Fibroblast of skin of back (primary cell): ENCODE measurements at places on chromosomes 3 and 15.
A peak's percentile ranks its signal among the peaks of the same experiment; 100 is the strongest.

DNA sequence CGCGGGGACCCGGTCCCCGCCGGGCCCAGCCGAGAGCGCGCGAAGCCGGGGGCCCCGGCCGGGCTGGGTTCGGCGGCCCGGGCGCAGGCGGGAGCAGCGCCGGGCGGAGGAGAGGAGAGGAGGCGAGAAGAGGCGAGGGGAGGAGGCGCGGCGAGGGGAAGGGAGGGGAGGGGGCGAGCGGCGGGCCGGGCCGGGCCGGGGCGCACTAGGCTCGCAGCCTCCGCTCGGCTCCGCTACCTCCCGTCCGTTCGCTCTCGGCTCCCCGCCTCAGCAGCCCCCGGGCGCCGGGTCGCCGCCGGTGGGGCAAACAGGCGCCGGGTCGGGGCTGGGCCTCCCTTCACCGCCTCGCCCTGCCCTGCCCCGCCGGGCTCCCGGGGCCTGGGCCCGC lies 351 bp downstream of the INSYN1 start:
- peak; percentile 17 for DNase-seq

- peak; percentile 62 for DNase-seq
These were observed 340.9 kb upstream of the TBL1XR1 start for GRCh38 chr3:177538048-177538749.

- DNase-seq, result no peak
These were observed 17.4 kb upstream of the ATP2B2 start for GRCh38 chr3:10522646-10523303.

- DNase-seq, result peak; percentile 87
These were observed 436.5 kb upstream of the TBL1XR1 start for GRCh38 chr3:177633671-177634207.

DNA sequence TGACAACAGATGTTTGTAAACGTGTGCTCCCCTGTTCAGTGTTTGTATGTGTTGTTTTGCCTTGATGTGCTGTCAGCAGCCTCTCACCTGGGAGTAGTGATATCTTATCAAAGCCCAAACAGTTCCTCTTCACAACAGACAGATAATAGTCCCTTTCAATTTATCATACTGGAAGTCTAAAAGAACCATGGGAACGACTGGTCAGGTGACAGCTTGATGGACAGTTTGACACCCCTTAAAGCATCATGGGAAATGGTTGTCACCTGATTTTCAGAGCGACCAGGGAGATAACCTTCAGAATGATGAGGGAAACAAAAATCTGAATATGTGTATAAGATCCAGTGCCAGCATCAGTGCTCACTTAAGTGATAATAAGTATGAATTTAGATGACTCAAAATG lies 146.3 kb upstream of the SOX2 start:
- no peak for DNase-seq

GRCh38 chr3:69504232-69504631 lies 118.3 kb upstream of the FRMD4B start:
- DNase-seq, result peak; percentile 38

GRCh38 chr3:124772081-124772831 lies 42.0 kb downstream of the UMPS start:
- DNase-seq, result peak; percentile 87

GRCh38 chr15:101288905-101289513 lies 6.0 kb downstream of the SNRPA1 start:
- peak; percentile 53 for DNase-seq

GRCh38 chr15:75131269-75131643 lies 70.4 kb upstream of the C15orf39 start:
- DNase-seq, result no peak

DNA sequence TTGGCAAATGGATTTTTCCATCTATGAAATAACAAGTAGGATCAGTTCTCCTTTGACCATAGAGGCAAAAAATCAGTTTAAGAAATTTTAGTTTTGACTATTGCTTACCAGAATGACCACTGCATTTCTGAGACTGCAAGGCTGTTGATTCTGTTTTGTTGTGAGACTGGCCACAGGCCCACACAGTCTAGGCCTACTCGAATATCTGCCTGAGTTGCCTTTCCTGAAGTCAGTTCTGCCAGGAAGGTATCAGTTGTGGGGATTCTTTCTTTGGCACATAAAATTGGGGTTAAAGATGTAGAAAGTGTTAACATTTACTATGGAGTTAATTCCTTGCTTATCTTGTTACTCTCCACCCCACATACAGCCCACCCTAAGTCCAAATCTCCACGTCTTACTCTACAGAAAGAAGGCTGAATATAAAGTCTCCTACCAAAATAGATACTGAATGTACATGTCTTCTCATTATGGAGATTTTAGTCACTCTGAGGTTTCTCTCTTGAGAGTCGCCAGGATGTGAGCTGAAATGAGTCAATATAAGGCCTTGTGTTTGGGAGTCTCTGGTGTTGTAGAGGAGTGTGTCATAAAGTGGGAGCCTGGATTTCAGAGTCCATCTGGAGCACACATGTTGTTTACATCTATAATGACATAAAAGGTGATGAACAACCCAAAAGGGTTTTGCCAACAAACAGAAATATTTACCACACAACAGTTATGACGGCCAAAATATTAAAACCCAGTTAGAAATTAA lies 45.0 kb upstream of the WWTR1 start:
- DNase-seq, result peak; percentile 92

GRCh38 chr15:74062671-74063070 lies 19.7 kb downstream of the GOLGA6A start:
- no peak for DNase-seq

GRCh38 chr15:39735120-39735717 lies 47.4 kb downstream of the FSIP1 start:
- no peak for DNase-seq

DNA sequence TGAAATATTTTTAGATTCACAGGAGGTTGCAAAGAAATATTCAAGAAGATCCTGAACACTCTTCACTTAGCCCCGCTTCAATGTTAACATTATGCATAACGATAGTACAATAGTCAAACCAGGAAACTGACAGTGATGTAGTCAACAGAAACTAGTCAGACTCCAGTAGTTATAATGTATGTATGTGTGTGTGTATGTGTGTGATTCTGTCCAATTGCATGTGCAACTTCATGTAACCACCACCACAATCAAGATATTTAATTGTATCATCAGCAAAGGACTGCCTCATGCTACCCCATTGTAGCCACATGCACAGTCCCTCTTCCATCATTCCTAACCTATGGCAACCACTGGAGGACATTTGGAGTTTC lies 77.9 kb downstream of the APBA2 start:
- DNase-seq, result no peak

- DNase-seq, result no peak
These were observed 776.6 kb downstream of the ZNF385D start for GRCh38 chr3:20974396-20974795.

- no peak for DNase-seq
These were observed 78.9 kb downstream of the TGFBR2 start for GRCh38 chr3:30685267-30685667.

DNA sequence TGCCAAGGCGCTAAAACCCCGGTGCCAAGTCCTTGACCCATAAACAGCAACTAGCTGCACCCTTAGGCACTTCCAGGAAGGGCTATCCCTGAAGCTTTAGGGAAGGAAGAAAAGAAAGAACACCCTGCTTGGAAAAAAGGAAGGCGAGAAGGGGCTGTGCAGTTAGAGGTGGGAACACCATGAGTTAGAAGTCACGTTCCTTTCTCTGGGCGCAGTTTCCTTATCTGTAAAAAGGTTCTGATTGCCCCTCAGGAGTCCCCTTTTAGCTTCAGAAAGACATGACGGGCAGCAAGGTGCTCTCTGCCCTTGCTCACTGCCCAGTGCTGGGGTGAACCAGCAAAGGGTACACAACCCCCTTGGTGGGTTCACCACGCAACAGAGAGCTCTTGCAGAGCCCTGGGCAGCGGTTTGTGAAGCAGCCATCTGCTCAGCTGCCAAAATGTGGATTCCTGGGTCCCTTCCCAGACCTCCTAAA lies 798 bp downstream of the GCHFR start:
- no peak for DNase-seq

DNA sequence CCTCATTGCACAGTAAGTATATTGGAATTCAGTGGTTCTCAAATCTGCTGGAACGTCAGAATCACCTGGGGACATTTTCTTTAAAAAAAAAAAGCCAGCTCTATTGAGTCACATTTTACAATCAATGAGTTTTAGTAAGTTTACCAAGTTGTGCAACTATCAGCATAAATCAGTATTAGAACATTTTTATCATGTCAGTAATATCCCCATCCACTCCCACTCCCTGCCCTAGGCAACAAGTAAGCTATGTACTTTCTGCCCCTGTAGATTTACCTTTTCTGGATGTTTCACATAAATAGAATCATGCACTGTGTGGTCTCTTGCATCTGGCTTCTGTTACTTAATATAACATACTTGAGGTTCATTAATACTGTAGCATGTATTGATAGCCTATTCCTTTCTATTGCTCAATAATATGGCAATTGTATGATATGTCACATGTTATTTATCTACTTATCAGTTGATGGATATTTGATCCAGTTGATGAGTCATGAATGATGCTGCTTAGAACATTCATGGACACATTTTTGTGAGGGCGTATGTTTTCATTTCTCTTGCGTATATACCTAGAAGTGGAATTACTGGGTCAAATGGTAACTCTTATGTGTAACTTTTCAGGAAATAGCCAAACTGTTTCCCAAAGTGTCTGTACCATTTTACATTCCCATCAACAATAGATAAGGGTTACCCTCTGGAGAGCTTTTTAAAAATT lies 180.5 kb downstream of the THSD4 start:
- peak; percentile 89 for DNase-seq

DNA sequence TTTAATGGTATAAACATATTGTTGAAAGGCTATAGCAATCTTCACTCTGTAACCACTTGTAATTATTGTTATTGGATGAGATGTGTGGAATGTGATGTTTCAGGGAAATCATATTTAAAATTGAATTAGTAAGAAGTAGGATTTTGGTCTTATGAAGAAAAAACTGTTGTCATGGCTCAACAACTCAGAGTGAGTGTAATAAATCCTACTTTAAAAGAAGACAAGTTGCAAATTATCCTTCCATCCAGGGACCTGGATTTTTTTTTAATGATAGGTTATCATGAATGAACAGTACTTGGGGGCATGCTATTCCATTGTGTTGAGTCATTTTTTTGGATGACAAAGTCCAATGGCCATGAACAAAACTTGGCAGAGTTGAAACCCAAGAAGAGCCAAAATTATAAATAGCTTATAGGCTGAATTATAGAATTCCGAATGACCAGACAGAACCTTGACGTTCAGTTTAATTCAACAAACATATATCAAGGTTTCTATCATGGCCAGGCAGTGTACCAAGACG lies 625.5 kb upstream of the ZNF717 start:
- peak; percentile 53 for DNase-seq

DNA sequence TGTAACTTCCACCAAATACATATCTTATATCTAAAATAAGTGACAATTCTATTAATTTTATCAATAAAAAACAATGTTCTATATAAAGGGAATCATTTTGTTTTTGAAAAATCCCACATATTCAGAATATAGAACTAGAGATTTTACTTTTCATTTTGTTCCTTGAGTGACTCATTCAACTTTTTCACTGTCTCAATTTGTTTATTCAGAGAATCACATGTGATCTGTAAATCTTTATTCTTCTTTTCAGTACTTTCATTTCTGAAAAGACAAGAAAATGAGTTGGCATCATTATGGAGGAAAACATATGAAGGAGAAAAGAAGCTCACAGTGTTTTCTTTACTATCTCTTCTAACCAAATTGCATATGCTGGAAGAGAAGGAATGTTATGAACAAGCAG lies 35.0 kb downstream of the CIP2A start:
- DNase-seq, result no peak

DNA sequence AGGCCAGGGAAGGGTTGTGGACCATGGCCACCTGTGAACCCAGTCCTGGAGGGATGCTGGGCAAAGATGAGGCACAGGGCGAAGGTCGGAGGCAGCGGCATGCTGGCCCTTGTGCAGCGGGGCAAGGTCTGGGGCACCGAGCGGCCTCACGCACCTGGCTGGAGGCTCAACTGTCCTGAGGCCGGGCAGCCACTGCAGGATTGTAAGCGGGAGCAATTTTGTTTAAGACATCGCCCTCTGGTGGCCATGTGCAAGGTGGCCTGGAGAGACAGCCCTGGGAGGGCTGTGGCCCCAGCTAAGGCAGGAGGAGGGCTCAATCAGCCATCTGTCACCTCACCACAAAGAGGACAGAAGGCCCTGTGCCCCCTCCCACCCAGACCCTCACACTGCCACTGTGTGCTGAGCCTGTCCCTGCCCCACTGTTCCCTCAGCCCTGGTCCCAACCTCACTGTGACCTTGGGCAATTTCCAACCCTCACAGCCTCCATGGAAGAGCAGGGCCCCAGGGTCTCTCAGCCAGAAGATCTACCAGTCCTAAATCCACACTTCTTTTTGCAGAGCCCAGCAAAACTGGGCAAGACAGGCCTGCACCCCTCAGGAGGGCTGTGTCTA lies 46.2 kb downstream of the TPRA1 start:
- peak; percentile 58 for DNase-seq

- no peak for DNase-seq
These were observed 52.4 kb upstream of the SRGAP3 start for GRCh38 chr3:9301798-9302197.

- no peak for DNase-seq
These were observed 611.4 kb upstream of the NAALADL2 start for GRCh38 chr3:174247687-174248152.

GRCh38 chr15:98142572-98142971 lies 182.1 kb downstream of the ARRDC4 start:
- DNase-seq, result no peak

- DNase-seq, result no peak
These were observed 53.7 kb upstream of the TRAK1 start for GRCh38 chr3:42037318-42037945.

GRCh38 chr15:51575775-51576174 lies 46.8 kb downstream of the DMXL2 start:
- DNase-seq, result no peak

- DNase-seq, result no peak
These were observed 2.4 kb downstream of the GPR171 start for GRCh38 chr3:151200586-151200985.

GRCh38 chr3:111582120-111582474 lies 13.0 kb downstream of the ZBED2 start:
- peak; percentile 94 for DNase-seq

DNA sequence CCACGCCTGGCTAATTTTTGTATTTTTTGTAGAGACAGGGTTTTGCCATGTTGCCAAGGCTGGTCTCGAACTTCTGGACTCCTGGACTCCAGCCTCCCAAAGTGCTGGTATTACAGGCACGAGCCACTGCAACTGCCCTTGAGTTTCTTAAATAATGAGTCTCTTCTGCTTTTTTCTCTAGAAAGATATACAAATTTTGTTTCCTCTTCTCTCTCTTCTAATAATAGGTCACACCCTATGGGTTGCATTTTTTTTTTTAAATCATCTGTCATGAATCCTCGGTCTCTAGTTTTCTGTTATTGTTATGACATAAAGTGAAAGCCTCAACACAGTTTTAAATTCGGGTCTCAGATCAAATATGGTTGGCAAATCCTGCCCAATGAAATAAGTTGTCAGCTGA lies 111.2 kb downstream of the IL12A start:
- no peak for DNase-seq

DNA sequence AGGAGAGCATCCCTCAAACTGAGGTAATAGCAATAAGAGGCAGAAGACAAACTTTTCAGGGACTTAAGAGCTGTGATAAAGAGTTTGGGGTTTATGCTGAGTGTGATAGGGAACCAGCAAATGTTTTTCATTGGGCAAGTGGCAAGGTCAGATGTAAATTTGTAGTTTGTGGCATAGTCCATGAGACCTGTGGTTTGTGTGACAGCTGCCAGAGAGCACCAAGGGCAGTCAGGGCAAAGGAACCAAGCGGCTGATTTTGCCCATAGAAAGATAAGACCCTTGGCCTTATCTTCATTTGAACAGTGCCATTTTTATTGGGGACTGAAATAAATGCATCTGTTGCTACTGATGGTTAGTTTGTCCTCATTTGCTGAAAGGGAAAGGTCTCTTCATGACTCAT lies 220.3 kb downstream of the LRRN1 start:
- no peak for DNase-seq

- DNase-seq, result no peak
These were observed 95.2 kb downstream of the RYK start for GRCh38 chr3:134155446-134155845.
